ENCODE measurements at places on chromosomes 6 and 20.

DNA sequence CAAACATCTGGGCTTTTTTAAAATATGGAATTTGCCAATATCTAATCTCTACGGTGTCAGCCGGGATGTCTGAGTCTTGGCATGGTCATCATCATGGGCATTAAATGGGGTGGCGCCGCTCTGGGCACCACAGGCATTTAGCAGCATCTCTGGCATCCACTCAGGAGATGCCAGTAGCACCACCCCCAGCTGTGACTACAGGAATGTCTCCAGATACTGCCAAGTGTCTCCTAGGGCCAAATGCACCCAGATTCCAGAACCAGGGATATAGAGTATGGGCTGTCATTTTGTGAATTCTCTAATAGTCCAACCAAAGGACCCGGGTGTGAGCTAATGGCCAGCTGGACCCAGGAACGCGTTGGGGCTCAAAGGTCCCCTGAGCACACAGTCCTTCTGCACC is 361.0 kb downstream of the TAF4 start:
- DNase-seq = no peak

- DNase-seq = no peak
These were observed 15.5 kb downstream of the MRPL14 start for GRCh38 chr6:44111434-44112417.

GRCh38 chr6:116439522-116440051 is 21.6 kb upstream of the CALHM6 start:
- no peak for DNase-seq

- DNase-seq = peak; percentile 47
These were observed 141.9 kb downstream of the GMPR start for GRCh38 chr6:16380220-16380809.

DNA sequence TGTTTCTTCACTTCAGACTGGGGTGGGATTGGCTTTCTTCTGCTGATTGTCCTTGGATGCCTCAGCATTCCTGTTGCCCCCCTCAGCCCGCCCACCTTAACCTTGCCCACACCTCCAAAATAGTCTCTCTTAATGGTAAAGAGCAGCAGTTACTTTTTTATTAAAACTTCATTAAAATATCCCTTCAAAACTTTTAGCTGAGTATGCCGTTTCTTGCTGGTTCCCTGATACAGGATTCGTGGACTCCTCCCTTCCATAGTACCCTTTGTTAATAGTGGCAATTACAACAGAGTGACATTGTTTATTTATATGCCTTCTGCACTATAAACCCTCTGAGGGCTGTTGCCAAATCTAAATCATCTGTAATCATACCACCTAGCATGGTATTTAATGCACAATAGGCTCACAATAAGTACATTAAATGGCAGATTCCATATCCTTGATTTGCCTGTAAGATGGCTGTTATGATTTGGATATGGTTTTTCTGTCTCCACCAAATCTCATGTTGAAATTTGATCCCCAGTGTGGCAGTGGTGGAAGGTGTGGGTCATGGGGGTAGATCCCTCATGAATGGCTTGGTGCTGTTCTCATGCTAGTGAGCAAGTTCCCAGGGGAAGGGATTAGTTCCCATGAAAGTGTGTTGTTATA is 3.5 kb upstream of the MOCS1 start:
- DNase-seq = no peak

GRCh38 chr20:47849596-47849995 is 64.3 kb upstream of the SULF2 start:
- DNase-seq = no peak

DNA sequence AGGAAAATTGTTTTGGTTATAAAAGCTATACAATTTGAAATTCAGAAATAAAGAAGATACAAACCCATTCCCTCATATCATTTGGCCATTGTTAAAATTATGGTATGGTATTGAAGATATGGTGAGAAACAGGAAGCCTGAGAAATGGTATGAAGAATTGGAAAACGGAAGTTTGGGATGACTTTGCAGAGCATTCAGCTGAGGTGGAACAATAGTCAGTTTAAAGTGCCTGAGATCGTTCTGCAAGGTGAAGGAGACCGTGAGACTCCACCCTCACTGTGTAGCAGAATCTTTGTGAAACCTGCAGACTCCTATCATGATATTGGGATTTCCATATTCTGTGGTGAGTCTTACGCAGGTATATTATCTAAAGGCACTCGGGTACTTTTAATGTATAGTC is 97.3 kb downstream of the ADGRB3 start:
- no peak for DNase-seq

GRCh38 chr6:30749554-30750378 is 5.4 kb upstream of the IER3 start:
- no peak for DNase-seq

DNA sequence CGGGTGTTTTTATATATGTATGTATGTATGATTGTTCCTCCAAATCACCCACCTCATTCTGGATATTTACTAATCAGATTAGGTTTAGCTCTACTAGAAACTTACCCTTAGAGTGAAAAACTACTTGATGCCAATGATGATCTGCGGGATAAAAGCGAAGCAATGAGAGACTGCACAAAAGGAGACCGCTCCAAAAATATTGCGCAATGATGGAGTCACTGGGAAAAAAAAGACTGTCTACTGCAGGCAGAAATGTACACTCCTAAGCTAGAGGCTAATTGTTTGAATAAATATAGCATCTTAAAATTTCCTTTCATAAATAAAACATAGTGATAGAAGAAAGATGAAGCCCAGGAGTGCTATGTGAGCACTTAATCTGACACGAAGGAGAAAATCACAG is 7.3 kb downstream of the RAB32 start:
- no peak for DNase-seq

DNA sequence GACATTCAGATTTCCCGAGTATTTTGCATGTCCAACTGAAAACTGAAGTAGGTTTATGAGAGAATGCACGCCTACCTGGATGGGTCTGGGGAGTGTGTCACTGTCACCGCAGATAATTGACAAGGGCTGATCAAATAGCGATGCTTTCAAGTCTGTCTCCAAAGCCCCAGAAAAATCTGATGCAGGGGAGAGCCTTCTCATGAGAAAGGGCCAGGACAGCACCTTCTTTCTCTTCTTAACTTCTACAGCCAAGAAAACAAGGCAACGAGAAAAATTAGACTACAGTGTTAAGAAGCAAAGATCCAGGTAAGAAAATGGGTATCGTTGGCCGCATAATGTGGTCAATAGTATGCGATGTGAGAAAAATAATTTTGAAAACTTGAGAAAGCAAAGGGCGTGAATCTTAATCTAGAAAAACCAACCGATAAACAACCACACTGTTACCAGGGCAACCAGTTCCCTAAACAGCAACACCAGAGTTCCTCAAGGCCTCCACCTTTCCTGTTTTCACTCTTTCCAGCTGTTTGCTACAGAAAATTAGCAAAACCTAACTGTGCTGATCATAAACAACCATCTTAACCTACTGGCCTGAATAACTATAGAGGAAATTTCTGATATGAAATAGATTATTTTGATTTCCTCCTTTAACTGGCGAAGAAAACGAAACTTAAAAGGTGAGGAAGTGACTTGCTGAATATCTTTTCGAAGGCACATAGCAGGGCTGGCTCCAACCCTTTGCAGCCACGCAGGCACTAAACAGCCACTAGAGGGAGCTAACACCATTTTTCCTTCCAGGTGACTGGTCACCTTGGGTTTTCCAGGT is 2.6 kb downstream of the TAGAP start:
- DNase-seq = peak; percentile 83

GRCh38 chr6:1689141-1689540 is 79.4 kb downstream of the FOXC1 start:
- DNase-seq = no peak

- no peak for DNase-seq
These were observed 131.2 kb upstream of the CLDN20 start for GRCh38 chr6:155132617-155133016.

- no peak for DNase-seq
These were observed 90.2 kb downstream of the ZDHHC14 start for GRCh38 chr6:157471077-157471686.

DNA sequence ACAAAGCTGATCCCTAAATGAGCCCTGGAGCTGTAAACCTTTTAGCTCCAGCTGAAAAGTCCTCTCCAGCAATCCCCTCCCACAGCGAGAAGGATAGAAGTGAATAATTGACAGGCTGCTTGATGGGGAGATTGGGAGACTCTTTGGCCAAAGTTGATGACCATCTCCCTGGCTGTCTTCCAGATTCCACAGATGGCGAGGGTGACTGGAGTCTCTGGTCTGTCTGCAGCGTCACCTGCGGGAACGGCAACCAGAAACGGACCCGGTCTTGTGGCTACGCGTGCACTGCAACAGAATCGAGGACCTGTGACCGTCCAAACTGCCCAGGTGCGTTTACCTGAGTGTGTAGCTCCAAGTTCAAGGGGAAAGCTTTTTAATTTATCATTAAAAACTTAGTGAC is 67.3 kb downstream of the ISM1 start:
- DNase-seq = no peak

- no peak for DNase-seq
These were observed 31.4 kb downstream of the RAMACL start for GRCh38 chr6:166555086-166555485.

DNA sequence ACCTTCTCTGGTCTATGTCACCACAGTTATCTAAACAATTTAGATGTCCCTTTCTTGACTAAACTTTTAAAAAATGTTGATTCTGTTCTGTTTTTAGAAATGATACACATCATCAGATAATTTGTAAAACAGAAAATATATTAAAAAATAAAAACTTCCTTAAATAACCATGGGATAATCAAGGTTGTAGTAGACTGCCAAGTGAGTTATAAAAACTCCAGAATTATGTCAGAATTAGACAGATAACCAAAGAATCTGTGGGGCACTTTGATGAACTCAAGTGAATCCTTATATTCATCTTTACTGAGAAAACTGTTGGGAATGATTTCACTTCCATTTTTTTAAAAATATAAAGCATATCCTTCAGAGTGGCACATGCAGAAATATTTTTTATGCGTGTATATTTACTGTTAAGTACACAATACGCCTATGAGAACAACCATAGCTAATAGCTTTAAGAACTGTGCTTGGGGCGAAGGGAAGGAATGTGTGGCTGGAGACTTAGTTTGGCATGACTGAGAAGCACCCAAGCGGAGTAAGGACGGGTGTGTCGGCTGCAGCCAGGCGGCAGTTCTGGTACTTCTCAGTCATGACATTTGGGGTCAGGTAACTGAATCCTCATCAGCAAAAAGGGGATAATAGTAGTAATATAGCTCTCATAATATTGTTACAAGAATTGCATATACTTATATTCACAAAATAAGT is 604.7 kb upstream of the CITED2 start:
- no peak for DNase-seq

GRCh38 chr6:36851626-36852025 is 12.4 kb upstream of the CPNE5 start:
- no peak for DNase-seq

- DNase-seq = no peak
These were observed 3.3 kb upstream of the SLC35B2 start for GRCh38 chr6:44260451-44261297.

DNA sequence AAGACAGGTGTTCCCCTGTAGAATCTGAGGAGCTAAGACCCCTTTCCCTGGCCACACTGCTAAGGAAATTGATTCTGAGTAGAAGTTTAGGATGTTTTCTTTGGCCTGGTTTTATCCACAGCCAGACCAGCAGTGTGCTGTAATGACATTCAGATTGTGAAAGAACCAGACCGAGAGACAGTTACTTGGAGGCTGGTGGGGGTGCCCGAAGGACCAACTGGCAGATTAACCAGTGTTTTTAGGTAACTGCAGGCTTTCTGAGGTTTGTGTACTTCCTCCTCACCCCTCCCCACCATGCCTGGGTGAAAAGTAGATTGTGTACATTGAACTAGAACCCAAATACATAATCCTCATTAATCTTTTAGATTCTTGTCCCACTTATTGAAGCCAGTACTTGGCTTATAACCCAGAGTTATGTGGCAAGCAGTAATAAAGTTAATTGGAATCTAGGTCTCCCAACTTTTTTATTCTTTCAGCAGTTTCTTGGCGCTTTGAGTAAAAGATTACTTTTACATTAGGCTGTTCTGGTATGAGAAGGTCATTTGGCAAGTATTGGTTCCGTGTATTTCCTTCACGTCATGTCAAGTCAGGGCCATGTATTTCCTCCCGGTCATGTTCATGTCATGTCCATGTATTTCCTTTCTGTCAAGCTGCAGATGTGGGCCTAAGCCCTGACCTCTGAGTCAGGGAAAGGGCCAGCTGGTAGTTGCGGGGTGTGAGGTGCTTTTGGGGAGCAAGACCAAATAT is 93.7 kb downstream of the TCP11 start:
- no peak for DNase-seq

DNA sequence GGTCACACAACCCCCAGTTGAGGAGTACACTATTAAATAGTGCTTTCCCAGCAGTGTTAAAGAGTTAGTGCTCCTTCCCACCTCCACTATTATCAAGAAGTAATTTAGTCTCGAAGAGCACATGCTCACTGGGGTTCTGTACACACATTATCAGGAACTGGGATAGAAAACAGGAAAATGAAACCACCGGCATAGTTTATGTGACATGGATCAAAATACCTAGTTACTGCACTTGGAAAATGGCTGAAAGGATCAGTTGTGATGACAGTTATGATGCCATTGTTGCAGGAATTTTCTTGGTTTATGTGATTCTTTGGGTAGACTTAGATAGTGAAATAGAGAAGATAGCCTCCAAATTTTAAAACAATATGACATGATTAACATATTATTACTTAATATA is 152.9 kb downstream of the AKAP7 start:
- no peak for DNase-seq

DNA sequence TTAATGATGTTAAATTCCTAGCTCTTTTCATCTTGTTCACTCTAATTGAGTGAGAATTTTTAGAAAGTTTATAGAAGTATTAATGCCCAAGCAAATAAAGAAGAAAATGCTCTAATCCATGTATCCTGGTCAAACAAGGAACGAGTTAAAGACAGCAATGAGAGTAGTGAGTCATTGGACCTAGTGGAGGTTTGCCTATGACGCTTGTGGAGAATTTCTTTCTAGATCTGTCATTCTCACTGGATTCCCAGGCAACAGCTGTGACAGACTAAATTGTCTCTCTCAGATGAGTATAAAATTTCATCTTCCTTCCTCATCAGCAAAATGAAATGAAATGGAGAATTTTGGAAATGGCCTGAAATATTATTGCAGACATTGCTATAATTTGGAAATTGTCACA is 127.9 kb downstream of the COL19A1 start:
- DNase-seq = peak; percentile 19

GRCh38 chr6:12851123-12851695 is 134.6 kb downstream of the PHACTR1 start:
- no peak for DNase-seq

DNA sequence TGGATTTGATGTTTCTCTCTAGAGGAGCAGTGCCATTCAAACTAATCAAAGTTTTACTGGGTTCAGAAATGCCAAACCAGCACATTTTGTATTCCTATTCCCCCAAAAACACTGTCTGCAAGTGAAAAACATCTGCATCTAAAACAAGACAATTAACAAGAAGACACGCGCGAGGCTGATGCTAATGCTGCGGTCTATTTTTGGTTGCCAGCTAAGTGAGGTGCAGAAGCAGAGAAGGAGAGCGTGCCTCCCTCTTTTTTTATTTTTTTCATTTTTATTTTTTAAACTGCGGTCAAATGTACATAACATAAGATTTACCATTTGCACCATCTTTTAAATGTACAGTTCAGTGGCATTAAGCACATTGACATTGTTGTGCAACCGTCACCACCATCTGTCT is 641.1 kb downstream of the DHX35 start:
- no peak for DNase-seq

All from Ammon's horn (tissue), 1 donor.